ENCODE measurements at places on chromosomes 1 and 21. TPM values are rescaled to one million over a fixed set of nuclear protein-coding genes. Genes with fewer than 3 reads are reported as not detected.

- no peak for DNase-seq
These were observed 67.3 kb downstream of the LAMC1 start for GRCh38 chr1:183090391-183091006.

GRCh38 chr1:199038156-199038555, 399.3 kb downstream of the PTPRC start:
- no peak for DNase-seq

GRCh38 chr1:85189120-85189519, 11.7 kb downstream of the SYDE2 start:
- DNase-seq, result no peak

GRCh38 chr1:156204686-156205085, 8.1 kb upstream of the PMF1 start:
- no peak for DNase-seq

- peak; percentile 69 for DNase-seq
These were observed 13.2 kb downstream of the SLX9 start for GRCh38 chr21:44952929-44953627.

- peak; percentile 52 for DNase-seq
These were observed 1.2 kb downstream of the VAV3 start for GRCh38 chr1:107963601-107964335.

WLS gene
- 56.3 TPM for polyA plus RNA-seq

MROH9 gene
- not detected for polyA plus RNA-seq

LCE3E gene
- not detected for polyA plus RNA-seq

Data from aorta (tissue), 5 donors.